Esophagus squamous epithelium (tissue), 5 donors: ENCODE measurements at places on chromosomes 6 and 20.

DNA sequence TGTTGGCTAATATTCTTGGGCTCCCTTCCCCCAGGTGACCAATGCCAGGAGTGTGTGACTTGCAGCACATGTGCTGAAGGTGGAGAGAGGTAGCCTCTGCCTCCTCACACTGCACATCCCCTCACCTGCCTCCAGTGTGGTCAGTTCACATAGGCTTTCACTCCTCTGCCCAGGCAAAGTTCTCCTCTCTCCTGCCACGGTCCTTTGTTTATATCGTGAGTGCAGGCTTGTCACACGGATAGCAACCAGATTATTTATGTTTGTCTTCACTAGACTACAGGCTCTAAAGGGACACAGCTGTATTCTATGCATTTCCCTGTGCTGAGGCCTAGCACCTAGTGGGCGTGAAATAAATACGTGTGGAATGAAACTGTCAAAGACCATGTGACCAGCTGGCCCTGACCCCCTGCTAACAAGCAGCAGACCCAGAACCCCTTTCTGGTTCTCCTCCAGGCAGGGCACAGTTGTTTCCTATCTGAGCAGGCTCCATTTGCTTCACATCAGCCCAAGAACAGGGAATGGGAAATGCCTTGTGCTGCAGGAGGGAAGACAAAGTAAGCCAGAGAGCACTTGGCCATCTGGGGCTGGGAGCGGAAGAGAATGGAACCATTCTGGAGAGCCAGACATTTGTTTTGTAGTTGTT is 42.3 kb downstream of the UNC5CL start:
- no peak for DNase-seq

GRCh38 chr20:36086767-36087166 is 67.8 kb upstream of the EPB41L1 start:
- no peak for DNase-seq

DNA sequence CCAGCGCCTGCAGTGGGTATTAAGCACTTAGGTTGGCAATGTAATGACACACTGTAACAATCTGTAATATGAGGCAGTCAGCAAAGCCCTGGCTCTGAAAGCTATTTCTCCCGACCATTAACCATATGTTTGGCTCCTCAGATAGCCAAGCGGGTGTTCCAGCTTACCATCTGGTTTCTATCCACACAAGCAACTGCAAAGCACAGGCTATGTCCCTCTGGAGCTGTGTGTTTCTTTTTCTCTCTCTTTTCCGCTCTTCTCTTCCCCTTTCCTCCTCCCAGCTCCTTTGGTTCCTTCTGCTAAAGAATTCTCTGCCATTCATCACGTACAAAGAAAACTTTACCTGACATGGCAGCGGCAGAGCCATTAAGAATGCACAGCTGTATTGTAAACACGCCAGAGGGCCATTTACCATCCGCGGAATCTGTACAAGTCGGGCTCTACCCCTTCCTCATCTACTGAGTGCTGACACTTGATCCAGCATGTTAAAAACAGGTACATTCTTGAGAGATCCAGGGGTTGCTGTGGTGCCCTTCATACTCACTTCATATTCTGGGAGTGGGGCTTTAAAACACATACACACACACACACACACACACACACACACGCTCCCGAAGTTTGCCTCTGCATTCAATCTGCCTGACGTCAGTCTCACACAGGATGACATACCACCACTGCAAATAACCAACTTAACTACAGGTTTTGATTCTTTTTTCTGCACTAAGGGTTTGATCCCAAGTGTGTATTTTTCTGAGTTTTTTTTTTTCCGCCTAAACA is 77.2 kb downstream of the BACH2 start:
- DNase-seq: no peak

GRCh38 chr20:62233684-62234083 is 4.6 kb upstream of the OSBPL2 start:
- DNase-seq: no peak

DNA sequence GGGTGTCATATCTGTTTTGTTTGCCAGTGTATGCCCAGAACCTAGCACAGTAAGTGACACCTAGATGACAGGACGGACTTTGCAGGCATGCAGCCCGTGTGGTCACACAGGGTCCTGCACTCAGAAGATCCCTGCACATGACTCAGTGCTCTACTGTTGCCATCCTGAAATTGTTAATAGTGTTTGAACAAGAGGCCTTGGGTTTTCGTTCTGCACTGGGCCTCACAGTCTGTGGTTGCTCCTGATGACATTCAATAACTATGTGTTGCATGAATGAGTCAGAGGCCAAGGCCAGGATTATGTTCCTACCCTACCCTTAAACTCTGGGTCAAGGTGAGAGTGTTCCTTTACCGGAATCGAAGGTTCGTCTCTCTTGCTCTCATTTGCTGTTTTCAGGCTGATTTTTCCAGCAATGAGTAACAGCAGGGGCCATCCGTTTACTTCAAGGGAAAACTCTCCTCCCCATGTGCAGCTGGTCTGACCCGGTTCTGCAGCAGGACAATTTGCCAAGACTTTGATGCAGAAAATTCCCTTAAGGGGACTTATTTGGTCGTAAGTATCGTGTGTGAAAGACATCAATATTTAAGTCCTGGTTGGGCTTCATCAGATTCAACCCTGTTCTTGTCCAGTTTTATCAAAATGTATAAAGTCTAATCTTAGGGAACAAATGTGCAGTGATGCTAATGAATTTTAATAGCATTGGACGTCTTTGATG is 13.0 kb upstream of the PFDN4 start:
- DNase-seq: no peak

GRCh38 chr6:42020967-42021366 is 29.4 kb upstream of the TAF8 start:
- no peak for DNase-seq

DNA sequence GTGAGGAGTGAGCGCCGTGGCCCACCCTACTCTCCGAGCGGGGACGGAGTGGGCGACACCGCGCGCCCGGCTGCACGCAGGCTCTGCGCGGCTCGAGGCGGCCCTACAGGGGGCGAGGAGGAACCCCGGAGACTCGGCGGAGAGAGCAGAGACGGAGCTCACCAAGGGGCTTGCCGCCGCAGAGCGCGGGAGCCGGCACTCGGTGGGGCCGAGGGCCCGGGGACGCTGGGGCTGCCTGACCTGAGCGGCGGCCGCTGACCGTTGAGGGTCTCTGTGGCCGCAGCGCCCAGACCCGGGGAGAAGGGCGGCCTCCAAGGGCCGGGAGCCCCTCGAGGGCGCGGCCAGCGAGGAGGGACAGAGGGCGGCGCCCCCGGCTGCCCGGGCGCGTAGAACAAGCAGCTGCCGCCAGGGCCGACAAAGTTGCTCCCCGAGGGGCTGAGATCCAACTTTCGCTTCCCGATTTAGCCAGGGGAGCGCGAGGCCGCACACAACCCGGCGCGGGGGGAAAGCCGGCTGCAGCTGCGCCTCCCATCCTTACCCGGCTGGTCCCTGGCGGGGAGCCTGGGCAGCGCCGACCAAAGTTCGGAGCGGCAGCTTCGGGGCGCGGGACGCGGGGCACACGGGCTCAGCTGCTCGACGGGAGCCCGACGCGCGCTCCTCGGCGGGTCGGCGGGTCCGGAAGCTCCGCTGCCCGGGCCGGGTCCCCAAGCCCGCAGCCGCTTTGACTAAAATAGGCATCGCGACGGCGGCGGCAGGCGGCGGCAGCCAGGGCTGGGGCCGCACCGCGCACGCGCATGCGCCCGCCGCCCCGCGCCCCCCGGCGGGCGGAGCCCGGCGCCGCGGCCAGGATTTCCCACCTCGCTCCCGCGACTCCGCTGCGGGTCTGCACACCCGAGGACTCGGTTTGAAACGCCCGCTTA is 43.1 kb downstream of the POPDC3 start:
- DNase-seq: no peak

DNA sequence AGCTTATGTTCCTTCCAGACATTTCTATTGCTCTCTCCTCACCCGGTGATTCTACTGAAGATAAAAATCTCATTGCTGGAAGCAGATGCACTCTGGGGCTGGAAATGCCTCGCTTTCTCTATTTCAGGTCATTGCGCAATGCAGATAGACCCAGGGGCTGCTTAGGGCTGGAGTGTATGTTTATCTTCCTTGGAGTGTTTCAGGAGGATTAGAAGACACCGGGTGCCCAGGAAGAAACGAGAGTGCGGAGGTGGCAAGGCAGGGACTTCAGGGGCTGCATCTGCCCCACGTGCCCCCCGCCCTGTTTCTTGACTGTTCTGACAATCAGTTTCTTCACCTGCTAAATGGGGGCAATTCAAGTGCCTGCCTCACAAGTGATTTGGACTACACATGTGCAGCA is 45.6 kb upstream of the IYD start:
- no peak for DNase-seq

DNA sequence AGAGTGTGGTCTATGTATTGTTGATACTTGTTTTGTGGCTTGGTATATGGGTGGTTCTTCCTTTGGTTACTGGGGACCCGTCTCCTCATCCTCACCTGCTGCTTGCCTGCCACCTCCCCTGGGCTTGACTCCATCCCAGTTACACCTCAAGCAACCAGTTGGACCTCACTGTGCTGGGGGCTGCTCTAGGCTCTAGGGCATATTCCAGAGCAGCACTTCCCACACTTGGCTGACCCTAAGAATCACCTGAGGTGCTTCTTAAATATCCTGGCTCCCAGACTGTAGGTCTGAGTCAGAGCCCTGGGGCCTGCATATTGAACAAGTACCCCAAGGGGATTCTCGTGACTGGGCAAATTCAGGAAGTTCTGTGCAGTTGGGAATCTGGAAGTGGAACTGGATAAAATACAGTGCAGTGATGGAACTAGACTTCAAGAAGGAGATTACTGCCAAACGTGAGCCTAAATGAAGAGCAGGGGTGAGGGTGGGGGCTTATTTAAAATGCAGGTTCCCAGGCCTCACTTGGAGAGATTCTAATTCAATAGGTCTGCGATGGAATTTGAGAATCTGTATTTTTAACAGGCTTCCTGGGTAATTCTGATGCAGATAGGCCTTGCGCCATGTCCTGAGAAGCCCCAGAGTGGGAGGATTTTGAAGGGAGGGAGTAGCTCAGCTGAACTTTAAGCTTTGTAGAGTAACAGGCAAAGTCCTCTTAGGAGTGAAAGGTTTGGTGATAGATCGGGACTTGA is 7.6 kb downstream of the SPATS1 start:
- no peak for DNase-seq

DNA sequence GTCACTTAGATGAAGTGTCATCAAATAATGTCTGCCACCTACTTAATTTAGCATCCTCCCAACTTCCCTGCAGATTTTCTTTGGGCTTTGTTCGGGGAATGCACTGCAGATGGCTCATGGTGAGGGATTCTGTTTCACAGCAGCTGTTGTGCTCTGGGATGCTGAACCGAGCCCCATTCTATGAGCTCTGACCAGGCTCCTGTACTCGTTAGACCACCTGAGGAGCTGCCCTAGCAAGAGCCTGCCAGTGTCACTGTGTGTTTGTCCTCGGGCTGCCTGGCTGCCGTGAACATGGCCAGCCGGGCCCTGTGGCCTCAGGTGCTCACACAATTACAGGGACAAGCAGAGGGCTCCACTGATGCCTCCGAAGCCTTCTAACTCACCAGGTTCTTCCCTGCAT is 238.8 kb upstream of the ECI2 start:
- DNase-seq: no peak

- DNase-seq: no peak
Observed at GRCh38 chr6:149451376-149452036, 33.3 kb downstream of the ZC3H12D start.

GRCh38 chr20:8718279-8718678 is 350.6 kb upstream of the PLCB4 start:
- no peak for DNase-seq
